WTC11 (cell line): ENCODE measurements at places on chromosomes 12 and 14. TPM values are rescaled to one million over a fixed set of nuclear protein-coding genes. Genes with fewer than 3 reads are reported as not detected.

Gene REP15
- total RNA-seq, result 0.26 TPM in 1 of 3 replicates, not detected in the others

Gene SDSL
- total RNA-seq, result 0.41 to 0.96 TPM (median 0.52 TPM) in 3 replicates

Gene KLRG1
- 6.2 to 7.4 TPM (median 7.2 TPM) in 3 replicates for total RNA-seq

Gene CLEC4C
- 0.50 TPM in 1 of 3 replicates, not detected in the others for total RNA-seq

Gene DEGS2
- total RNA-seq, result 0.53 to 1.6 TPM (median 0.55 TPM) in 3 replicates
